ENCODE measurements at places on chromosomes 12 and 14. TPM values are rescaled to one million over a fixed set of nuclear protein-coding genes. Genes with fewer than 3 reads are reported as not detected.

- H3K27me3 ChIP-seq = peaks cover 3% of the 10 kb centered on the region
- H3K4me3 ChIP-seq = no peak overlapping the region
- DNase-seq = no peak
- no peaks in the 10 kb centered on the region for H3K4me1 ChIP-seq
- H3K27ac ChIP-seq = no peak overlapping the region
These were observed 22.6 kb upstream of the AMIGO2 start for GRCh38 chr12:47102406-47102805.

NUDT4 gene
- 81.1 TPM for total RNA-seq

DNA sequence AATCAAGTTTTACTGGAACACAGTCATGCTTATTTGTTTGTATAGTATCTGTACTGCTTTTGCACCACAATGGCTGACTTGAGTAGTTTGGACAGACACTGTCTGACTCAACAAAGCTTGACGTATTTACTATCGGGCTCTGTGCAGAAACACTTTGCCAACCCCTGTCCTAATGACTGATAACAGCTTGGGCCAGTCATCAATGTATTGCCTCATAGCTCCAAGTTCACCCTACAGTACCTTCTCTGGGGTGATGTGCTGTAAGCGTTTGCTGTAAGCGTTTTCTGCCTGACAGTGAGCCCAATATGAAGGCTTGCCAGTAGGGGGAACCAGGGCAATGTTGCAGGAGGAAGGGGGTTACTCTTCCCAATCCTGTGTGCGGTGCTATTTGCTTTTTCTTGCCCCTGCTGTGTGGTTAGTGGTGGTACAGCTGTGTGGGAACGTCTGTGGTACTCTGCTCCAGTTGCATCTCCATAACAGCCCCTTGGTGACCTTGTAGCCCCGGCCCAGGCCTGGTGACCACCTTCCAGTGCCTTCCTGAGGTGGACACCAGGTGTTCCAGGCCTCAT, 5.4 kb upstream of the CCDC177 start:
- no peak overlapping the region for H3K4me3 ChIP-seq
- no peaks in the 10 kb centered on the region for H3K4me1 ChIP-seq
- no peak overlapping the region for H3K27ac ChIP-seq
- no peaks in the 10 kb centered on the region for H3K36me3 ChIP-seq
- H3K27me3 ChIP-seq = no peaks in the 10 kb centered on the region

DNA sequence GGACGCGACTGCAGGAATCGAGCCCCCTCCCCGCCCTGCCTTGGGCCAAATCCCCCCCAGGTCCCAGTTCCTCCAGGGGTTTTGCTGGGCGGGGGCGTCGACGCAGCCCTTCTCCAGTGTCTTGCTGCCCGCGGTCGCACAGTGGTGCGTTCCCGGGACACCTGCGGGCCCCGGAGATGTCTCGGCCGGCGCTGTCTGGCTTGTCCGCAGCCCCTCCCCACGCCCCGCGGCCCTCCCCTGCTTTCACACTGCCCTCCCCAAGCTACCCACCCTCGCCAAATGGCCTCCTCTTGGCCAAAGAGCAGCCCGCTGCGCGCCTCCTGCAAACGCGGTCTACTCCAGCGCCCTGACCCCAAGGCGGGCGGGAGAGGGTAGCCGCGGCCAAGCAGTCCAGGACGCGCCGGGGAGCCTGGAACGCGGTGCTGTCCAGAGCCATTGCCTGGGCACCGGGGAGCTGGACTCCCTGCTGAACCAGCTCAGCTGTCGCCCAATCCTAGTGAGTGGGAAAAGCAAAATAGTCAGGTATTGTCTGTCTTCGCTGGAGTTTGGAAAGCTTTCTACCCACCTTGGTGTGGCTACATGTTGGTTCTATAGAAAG, 122.0 kb downstream of the AACS start:
- H3K4me1 ChIP-seq = no peaks in the 10 kb centered on the region
- H3K27ac ChIP-seq = no peak overlapping the region
- no peaks in the 10 kb centered on the region for H3K36me3 ChIP-seq
- DNase-seq = no peak
- no peak overlapping the region for H3K4me3 ChIP-seq

DNA sequence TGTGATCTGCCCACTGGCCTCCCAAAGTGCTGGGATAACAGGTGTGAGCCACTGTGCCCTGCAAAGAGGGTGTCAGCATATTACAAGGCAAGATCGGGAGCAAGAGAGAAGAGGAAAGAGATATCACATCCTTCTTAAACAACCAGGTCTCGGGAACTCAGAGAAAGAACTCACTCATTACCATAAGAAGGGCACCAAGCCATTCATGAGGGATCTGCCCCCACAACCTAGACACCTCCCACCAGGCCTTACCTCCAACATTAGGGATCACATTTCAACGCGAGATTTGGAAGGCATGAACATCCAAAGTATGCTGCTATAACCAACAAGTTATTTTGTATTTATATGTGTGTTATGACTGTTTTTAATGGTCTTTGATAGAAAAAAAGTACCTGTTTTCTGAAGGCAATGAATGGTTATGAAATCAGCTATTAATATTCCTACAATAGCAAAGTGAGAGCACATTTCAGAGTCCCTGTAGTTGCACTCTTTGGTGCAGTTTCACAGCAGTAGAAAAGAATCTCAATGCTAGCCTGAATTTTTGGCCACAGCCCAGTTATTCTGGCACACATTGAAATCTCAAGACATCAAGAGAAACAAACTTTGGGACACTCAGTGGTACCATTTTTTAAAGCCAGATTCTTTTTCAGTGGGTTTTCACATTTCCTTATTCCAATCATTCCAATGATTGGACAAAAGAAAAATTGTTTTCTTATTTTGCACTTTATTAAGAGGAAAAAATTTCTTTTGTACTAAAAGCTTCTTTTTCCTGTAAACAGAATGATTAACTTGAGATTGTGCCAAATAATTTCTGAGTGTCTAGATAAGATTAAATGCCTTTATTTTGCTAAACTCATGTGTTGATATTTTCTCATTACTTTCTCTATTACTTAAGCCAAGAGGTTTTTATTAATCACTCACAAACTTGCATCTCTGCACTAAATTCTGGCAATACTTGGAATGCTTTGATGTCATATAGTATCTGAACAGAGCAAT, 582.6 kb upstream of the ATP2B1 start:
- no peak for DNase-seq
- no peaks in the 10 kb centered on the region for H3K36me3 ChIP-seq
- H3K4me3 ChIP-seq = no peak overlapping the region

DNA sequence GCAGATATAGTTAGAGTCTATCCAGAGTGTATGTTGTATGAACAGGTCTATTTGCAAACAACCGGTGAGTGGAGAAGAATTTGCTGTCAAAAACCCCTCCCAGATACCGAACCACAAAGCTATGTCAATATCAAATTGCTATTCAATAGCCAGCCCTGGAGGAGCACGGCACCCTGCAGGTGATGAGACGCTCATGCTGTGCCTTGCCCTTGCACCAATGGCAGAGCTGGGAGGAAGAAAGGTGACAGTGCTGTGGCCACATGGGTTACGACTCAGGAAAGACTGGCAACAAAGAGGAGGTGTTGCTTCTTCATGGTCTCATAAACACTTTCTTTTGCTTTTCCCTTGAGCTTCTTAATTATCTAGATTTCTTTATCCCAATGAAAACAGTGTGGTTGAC, 55.7 kb downstream of the PAX9 start:
- H3K36me3 ChIP-seq = no peaks in the 10 kb centered on the region
- no peak for DNase-seq
- H3K27me3 ChIP-seq = no peaks in the 10 kb centered on the region
- no peak overlapping the region for H3K4me3 ChIP-seq
- no peaks in the 10 kb centered on the region for H3K4me1 ChIP-seq
- no peak overlapping the region for H3K27ac ChIP-seq

Measured in GM12878 (cell line).